NCI-H524 (cell line): ENCODE measurements at places on chromosomes 3 and 15.
A peak's percentile ranks its signal among the peaks of the same experiment; 100 is the strongest.

DNA sequence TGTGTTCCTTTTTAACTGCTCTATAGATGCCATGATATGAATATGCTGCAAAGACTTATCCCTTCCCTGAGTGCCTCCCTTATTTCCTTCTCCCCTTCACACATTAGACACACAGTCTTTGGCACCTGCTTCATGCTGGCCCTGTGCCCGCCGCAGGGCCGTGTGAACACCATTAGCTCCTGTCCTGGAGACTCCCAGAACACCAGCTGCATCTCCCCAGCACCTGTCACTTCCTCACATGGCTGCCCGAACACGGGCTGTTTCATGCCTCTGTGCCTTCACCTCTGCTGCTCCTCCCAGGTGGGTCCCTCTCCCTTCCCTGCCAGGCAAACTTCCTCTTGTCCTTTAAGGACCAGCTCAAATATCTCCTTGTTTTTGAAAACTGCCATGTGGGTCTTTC, 40.5 kb upstream of the SEC13 start:
- DNase-seq = no peak

- no peak for DNase-seq
Observed at GRCh38 chr3:53748512-53749271, 97.5 kb downstream of the CHDH start.

DNA sequence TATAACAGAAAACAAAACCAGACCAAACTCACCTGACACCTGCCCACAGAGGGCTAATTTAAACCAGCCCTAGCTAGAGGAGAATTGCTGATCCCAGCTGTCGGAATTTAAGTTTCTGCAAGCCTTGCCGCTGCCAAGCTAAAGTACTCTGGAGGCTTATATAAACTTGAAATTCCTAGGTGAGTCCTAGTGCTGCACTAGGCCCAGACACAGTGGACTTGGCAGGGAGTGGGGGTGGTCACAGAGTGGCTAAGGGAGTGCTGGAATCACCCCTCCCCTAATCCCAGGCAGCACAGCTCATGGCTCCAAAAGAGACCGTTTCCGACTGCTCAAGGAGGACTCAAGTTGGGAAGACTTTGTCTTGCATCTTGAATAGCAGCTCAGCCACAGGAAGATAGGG, 17.6 kb downstream of the TMCO5A start:
- DNase-seq = no peak

- DNase-seq = peak; percentile 3
Observed at GRCh38 chr3:167740961-167741587, 5.6 kb downstream of the SERPINI1 start.

DNA sequence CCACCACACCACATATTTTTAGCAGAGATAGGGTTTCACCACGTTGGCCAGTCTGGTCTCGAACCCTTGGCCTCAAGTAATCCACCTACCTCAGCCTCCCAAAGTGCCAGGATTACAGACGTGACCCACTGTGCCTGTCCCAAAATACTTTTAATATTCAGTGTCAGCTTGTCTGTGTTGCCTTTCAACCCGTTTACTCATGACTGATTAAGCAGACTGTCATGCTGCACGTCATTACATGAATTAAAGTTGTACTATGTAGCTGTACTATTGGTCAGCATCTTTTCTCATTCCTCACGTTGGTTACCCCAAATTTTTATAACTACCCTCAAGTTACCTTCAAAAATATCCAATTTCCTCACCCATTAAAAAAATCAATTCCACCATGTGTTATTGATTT, 48.7 kb upstream of the GADL1 start:
- DNase-seq = no peak

DNA sequence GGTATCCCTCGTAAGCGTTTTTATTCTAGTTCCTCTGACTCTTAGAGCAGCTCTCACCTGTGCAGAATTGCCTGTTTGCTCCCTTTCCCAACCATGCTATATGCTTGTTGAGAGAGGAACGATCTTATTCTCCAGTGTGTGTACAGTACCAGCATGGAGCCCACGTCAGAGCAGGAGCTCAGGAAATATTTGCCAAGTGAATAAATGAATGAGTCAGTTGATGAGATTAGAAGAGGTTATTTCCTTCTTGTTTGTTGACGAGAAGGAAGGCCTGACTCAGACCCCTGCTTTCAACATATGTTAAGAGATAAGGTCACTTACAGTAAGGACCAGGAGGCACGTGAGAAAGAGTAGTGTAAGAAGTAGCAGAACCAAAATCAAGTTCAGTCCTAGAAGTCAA, 106.3 kb upstream of the ABHD17C start:
- no peak for DNase-seq

DNA sequence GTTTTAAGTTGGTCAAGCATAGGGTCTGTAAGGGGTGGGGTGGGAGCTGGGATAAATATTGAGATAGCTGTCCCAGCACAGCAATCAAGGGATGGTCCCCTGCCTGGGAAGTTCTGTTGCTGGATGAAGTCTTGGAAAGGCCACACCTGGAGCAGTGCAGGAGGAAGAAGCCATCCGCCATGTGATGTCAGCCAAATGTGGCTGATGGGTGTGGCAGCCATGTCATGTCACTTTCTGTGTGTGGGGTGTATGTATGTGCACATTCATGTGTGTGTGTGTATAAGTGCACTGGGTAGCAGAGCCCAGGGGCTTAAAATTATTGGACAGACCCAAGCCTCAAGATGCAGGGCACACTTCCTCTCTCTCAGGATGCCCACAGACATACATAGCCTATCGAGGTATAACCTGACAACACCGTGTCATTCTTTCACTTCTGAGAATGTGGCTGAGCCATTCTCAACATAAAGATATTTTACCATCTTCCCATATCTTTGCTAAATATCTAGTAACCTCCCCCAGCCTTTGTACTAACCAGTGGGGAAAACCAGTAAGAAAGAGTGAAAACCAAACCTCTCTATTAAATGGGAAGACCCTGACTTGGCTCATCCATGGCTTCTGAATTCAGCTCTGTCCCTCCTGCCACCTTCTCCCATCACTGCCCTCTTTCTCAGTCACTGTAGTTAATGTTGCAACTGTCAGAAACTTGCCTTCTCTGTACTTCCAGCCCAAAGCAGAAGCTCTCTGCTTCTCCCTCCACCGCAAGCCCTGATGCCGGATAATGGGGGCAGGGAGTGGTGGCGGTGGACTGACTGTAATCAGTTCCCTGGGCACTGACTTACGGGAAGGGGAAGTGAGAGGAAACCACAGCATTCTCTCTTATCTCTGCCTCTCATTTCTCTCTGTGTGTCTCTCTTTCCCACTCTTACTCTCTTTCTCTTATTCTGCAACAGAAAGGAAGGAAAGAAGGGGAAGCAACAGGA, 11.2 kb downstream of the TNFSF10 start:
- DNase-seq = no peak

DNA sequence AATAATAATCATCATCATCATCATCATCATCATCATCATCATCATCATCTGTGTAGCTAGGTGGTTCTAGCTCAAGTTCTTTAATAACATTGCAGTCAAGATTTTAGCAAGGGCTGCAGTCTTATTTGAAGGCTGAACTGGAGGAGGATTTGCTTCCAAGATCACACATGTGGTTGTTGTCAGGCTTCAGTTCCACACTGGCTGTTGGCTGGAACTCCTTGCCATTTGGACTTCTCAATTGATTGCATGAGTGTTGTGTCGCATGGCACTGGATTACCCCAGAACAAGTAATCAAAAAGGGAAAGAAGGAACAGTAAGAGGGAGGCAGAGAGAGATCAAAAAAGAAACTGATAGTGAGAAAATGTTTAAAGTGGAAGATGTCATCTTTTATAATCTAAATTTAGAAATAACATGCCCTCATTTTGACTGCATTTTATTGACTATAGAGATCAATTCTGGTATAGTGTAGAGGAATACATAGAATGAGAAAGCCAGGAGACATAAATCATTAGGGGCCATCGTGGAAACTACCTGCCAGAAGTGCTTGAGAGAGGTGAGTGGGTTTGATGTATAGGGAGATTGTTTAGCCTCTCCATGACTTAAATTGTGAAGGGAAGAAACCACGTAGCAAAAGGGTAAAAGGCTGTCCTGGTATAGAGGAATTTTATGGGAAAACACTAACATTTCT, 346.6 kb upstream of the RBMS3 start:
- no peak for DNase-seq

DNA sequence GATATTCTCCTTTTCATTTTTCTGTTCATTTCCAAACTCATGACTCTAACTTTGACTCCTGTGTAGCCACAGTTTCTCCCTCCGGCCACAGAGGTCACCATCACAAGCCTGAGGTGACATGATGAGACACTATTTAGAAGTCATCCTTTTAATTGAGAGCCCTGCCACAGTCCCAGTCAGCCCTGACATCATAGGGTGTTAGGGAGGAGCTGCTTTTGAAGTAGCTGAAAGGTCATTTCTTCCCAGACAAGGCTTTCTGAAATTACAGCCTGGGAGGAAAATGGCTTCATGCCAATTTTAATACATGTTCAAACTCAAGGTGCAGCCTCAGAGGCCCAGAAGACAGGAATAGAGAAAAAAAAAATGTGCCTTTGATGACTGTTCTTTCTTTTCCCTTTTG, 532.8 kb upstream of the TGFBR2 start:
- DNase-seq = no peak

DNA sequence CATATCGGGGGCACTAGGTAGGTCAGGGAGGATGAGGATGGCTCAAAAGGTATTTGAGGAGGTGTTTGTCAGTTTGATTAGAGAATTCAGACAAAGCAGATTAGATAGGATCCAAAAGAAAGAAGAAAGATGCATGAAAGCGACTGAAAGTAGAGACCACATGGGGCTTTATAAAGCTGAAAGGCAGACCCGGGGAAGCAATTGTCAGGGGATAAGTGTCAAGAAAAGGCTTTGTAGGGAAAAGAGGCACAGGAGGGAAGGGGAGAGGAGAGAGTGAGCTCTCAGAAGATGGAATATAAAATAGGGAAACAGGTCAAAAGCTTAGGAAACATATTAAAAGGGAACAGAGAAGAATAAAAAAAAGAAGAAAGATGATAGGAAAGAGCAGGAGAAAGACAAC, 308.2 kb upstream of the RORA start:
- no peak for DNase-seq

DNA sequence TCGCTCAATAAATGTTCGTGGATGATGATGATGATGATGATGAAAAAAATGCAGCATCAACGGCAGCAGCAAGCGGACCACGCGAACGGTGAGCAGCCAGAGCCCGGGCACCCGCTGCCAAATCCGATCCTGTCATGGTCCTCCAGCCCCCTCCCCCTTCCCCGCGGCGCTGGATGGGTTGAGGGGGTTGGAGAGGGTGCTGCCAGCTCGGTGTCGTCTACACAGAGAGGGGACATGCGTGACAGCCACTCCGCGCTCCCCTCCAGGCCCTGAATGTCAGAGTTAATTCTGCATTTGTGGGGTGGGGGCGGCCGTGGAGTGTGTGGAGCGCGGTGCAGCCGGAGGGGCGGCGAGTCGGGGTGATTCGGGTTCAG, 722 bp downstream of the CACNA1D start:
- DNase-seq = peak; percentile 17

GRCh38 chr3:123383091-123384053, 65.5 kb downstream of the ADCY5 start:
- DNase-seq = peak; percentile 92

DNA sequence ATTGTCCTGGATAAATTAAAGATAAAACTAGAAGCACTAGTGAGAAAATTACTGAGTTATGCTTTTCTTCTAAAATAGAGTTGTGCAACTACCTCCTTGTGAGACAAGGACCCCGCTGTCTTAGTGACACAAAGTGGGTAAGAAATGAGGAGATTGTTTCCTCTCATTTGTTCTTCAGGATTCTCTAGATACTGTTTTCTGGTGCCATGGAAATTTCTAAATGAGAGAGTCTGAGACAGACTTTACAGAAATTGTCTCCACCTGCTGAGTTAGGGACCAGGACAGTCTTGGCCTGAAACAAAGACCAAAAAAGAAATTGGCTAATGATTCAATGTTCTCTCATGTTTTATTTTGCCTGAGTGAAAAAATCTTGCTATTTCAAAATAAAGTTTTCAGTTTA, 427.5 kb downstream of the TUSC7 start:
- no peak for DNase-seq

DNA sequence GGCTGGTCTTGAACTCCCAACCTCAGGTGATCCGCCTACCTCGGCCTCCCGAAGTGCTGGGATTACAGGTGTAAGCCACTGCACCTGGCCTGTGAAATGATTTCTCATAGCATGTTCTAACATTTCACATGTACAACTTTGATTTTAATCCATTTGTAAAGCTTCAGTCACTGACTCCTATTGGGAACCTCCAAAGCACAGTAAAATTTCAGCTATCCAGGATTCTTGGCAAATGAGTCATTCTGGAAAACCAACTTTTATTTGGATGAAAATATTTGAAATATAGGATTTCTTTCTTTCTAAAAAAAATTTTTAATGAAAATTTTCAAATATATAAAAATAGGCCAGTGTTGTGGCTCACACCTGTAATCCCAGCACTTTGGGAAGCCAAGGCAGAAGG, 2.7 kb upstream of the LMAN1L start:
- DNase-seq = no peak

GRCh38 chr15:65979837-65980236, 110.5 kb downstream of the RAB11A start:
- DNase-seq = no peak

- no peak for DNase-seq
Observed at GRCh38 chr15:98804057-98804380, 155.7 kb downstream of the IGF1R start.

- no peak for DNase-seq
Observed at GRCh38 chr15:23069496-23070166, 30.3 kb upstream of the TUBGCP5 start.

DNA sequence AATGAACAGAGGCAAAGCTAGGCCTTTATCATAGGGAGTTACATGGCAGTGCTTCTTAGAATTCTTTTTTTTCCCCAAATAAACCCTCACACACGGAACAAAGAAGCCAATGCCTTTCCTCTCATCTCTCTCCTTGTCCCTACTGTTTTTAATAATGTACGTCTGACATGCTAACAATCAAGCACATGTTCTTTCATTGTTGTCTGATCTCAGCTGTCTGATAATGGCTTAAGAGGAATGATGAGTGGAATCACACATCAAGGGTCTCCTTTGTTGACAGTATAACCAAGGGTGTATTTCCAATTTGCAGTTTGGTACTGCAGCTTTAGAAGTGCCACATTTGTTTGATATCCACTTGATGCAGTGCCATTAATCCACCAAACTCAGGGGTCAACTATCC, 34.8 kb upstream of the EPHA3 start:
- peak; percentile 38 for DNase-seq

DNA sequence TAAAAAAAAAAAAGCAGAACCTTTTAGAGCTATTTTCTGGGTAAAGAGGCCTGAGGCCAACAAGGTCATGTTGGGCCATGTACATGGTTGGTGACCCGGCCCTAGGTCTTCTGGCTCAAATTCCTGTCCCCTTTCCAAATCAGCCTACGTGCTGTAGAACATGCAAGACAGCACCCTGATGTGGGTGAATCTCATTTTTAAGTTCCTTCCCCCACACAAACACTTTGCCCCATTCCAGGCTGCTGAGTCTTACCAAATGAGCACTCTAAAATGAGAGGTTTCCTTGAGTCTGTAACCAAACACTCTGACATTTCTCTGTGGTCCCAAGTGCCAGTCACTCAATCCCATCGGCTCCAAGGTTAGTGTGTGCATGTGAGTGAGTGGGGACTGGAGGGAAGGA, 9.4 kb downstream of the BCL6 start:
- DNase-seq = no peak
